ENCODE measurements at places on chromosomes 5 and 9.

DNA sequence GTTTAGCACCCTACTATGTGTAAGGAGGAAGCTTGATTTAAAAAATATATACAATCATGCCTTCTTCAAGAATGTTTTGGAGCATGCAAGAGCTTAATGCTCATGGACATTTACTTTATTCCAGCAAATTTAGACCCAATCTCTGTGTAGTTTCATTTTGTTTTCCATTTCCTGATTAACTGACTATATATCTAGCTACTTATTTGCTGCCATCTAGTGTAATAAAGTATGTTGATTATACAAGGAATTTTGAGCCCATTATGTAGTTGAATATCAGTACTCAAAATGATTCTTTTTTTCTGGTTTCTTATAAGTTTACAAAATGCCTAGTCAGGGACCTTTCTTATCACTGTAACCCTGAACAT, 100.0 kb upstream of the CCDC152 start:
- no peak for DNase-seq

DNA sequence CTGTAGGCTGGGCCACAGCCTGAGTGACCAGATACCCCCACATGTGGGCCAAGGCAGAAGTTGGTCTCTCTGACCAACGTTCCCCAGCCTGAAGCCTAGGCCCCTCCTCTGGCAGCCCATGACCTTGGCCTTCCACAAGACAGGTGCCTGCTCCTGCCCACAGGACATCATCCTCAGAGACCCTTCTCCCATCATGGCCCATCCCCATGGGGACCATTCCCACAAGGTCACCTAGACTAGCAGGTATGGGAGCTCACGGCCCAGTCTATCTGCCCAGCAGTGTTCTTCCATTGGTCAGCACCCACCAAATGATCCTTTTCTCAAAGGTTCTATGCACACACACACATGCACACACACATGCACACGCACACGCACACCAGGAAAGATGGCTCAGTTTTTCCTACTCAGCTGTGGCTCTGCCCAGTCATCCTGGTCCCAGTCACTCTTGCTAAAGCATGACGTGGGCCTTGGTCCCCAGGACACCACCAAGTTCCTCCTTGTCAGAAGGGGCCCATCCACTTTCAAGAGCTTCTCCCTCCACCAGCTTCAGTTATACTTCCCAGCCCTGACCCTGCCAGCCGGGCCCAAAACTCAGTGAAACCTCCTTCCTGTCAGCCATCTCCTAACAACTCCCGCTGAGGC, 65.4 kb downstream of the PAX5 start:
- no peak for DNase-seq

GRCh38 chr5:87729781-87730180, 317.1 kb upstream of the CCNH start:
- no peak for DNase-seq

DNA sequence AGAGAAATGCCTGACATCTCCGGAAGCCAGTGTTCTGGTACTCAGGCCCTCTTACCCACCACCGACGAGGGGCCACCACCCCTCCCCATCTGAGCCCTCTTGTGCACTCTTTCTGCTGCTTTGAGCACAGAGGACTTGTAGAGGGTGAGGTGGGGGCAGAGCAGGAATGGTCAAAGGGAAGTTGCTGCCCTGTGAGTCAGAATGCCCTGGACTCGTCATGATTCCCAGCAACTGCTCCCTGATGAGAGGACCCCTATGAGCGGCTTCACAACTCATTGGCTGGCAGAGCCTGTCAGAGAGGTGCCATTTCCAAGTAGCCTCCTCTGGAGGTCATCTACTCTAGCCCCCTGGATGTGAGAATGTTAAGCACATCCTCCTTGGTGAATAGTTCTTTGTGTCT, 845 bp downstream of the ECSCR start:
- no peak for DNase-seq

GRCh38 chr5:53288511-53288910, 179.0 kb upstream of the MOCS2 start:
- no peak for DNase-seq
